ENCODE measurements at places on chromosomes 2 and 18.
A peak's percentile ranks its signal among the peaks of the same experiment; 100 is the strongest.

GRCh38 chr18:45007531-45007930 lies 326.8 kb downstream of the SETBP1 start:
- DNase-seq: no peak

DNA sequence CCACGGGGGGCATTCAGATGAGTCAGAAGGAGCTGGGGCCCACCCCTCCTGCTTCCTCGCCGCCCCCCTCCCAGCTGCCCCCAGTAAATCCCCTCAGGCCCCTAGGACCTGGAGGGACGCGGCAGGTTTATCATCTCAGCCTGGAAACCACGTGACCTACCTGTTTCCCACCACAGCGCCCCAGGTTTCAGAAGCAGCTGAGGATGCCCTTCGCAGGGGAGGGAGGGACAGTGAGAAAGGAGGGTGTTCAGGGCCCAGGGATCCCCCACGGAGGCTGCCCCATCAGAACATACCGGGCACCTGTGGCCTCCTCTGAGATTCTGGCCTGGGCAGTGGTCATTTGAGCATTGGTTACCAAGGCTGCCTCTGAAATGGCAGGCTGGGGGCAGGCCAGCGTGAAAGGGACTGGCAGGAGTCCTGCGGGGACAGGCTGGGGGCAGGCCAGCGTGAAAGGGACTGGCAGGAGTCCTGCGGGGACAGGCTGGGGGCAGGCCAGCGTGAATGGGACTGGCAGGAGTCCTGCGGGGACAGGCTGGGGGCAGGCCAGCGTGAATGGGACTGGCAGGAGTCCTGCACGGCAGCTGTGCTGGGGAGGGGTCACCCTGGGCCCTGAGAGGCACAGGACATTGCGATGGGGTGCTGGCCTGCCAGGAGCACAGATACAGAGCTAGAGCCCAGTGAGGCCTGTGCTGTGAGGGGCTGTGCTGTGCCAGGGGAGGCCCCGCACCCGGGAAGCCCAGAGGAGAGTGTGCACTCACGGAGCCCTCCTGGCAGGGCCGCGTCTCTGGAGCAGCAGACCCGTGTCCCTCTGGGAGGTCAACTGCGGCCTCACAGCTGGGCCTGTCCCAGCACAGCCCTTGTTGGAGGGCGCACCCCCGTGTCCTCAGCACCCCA lies 1.6 kb downstream of the NEU4 start:
- DNase-seq: no peak

GRCh38 chr2:162994718-162995117 lies 156.2 kb upstream of the KCNH7 start:
- DNase-seq: no peak

DNA sequence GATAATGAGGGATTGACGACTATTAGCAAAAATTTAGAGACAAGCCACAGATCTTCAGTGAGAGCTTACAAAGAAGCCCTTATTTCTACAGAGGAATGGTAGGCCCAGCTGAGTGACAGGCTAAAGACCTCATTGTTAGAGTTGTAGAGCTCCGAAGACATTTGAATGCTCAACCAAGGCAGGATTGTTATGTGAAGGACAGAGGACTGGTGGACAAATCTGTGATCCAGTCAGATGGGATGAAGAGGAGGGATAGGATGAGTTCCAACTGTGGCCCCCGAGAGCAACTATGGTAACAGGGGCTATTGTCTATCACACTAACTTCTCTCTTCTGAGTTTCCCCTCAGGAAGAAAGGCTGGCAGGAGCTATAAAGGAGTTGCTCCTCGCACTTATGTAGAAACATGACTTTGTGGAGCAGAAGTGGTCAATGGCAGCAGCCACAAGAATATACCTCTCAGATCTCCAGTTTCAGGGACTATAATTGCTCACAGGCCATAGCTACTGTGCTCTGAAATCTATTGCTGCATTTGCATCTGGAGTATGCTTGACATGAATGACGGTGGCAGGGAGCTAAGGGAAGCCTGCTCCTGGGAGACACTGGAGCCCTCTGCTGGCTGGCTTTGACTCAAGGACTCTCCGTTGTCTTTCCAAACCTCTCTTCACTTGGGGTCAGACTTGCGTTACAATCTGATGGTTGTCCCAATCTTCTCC lies 50.3 kb upstream of the GREB1L start:
- DNase-seq: peak; percentile 95

DNA sequence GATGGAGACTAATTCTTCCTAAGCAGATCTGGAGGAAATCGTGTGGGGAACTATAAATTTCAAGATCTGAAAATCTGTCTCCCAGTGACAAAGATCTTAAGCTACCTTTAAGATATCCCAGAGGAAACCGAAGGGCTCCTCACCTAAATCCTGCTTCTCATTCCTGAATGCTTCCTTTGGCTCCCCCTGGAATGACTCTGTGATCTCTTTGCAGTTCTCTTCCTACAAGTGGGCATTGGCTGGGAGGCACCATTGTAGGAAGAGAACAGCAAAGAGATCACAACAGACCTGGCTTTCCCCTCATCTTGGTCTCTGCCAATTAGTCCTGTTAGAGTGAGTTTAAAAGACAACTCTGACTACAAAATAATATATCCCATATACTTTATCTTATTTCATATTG lies 70.0 kb upstream of the KCNH7 start:
- DNase-seq: peak; percentile 18

DNA sequence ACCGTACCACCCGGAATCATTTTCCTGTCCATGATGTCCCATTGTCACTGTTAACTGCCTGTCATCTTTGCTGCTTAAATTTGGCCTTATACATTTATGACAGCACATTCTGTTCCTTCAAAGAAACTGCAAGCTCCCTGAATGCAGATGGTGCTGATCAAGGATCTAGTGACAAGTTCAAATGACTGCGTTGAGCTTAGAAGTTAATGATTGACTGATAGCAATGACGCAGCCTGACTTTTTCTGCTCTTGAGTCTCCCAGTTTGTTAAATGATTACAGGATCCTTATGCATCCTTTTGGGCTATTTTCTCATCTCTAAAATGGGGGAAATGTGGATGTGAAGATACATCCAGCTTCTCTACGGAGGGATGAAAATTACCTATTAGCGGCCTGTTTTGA lies 159.0 kb downstream of the DCC start:
- DNase-seq: peak; percentile 86

- no peak for DNase-seq
These were observed 174.2 kb upstream of the GLI2 start for GRCh38 chr2:120561379-120562035.

DNA sequence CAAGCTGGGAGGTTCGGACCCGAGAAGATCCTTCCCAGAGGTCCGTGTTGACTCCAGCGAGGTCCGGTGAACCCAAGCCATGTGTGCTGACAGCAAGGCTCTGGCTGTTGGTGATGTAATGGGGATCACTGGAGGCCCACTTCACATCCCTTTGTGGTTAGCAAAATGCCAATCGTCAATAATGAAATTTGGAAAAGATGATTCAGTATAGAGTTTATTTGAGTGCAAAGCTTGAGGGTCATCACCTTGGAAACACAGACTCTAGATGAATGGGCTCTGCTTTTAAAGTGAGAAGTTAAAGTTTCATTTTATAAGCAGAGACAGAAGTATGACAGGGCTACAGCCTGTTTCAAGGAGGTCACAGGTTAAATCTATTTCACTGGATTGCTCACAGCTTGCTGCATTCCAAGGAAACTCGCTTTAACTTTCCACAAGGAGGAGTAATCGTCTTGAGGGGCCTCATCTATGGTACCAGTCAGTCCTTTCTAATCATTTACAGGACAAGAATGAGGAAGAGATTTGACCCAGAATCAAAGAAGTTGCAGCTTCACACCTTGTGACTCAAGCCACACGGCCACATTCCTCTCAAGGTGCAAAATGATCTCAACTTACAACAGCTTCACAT lies 140.5 kb downstream of the TPO start:
- no peak for DNase-seq

DNA sequence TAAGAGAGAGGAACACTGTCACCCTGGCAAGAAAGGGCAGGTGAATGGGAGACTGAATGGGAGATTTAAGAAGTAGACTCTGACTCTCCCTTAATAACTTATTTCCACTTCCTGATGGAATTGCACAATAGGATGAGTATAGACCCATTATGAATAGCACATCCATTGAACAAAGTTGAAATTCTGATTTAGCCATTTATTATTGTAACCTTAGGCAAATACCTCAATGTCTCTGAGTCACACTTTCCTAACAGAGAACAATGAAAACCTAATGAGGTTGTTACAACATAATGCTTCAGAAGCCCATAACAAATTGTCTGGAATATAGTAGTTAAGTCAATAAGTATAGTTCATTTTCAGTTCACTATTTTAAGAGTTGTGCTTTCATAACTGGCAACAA lies 78.9 kb downstream of the NRXN1 start:
- DNase-seq: no peak

Measured in NCI-H82 (cell line).